ENCODE measurements at places on chromosomes 3 and 15.
A peak's percentile ranks its signal among the peaks of the same experiment; 100 is the strongest.

DNA sequence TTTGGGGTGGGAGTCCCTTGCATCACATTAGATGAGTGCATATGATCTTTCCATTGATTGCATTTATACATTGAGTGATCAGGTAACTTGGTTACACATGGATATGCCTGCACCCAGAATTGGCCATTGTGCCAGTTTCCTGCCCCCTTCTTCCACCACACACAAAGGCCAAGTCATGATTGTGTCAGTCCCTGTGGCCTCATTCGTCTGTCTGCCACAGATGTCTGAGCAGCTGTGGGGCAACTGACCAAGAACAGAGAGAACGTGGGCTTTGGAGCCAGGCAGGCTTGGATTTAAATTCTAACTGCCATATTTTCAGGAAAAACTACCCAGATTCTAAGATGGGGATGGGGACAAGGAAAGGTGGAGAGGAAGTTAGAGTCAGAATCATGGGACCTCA is 27.0 kb downstream of the CCNL1 start:
- DNase-seq, result no peak

- DNase-seq, result no peak
Observed at GRCh38 chr3:77038930-77039605, 831 bp upstream of the ROBO2 start.

- DNase-seq, result no peak
Observed at GRCh38 chr3:180058238-180058637, 21.5 kb upstream of the PEX5L start.

DNA sequence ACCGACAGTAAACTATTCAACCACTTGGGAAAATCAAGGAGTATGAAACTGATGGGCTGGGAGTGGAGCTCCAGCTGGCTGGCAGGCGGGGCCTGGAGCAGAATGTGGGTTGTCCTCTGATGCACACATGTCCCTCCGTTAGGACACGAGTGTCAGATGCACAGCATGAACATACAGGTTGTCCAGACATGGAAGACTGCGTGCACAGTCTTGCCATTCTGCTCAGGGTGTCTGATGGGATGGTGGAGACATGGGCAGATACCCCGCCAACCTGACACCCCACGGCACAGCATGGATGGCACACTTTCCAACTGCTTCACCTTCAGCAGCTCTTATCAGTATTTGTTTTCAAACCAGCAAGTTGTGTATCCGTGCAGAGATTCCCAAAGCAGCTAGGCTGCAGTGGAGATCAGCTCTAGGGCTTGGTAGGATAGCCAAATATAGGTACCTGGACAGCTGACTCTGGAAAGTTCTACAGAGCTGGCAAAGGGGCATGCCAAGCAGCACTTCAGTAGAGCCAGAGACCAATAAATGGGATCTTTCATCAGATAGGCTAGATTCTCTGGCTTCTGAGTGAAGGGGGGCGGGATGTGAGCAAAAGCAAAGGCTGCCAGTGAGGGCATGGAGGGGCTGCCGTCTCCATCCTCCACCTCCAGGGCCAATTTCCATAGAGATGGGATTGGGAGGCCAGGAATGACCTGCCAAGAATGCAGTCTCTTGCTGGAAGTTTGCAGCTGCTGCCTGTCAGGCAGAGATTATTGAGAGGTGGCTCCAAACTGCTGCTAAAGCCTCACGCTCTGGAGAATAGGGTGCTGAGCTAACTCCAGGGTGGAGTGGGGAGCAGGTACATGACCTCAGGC is 47.2 kb upstream of the KY start:
- no peak for DNase-seq

GRCh38 chr3:127157171-127157828 is 35.6 kb upstream of the PRR23E start:
- DNase-seq, result no peak

DNA sequence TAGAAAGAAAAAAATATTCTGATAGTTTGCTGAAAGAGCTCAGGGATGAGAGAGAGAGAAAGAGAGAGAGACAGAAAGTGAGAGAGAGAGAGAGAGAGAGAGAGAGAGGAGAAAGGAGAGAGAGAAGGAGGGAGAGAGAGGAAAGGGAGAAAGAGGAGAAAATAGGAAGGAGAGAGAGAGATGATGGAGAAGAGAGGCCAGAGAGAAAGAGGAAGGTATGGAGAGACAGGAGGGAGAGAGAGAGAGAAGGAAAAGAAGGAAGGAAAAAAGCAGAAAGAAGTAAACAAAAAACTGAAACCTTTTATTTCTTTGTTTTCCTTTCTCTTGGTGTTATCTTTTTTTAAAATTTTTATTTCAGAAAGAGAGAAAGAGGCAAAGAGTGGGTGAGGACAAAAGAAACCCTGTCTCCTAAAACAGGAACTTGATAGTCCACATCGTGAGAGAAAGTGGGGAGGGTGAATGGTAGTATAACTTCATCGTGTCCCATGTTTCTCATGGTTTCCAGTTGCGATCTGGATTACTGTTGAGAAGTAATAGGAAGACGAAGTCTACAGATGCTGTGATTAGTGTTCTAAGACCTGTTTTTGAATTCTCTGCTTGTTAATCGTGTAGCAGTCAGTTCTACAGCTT is 279.7 kb downstream of the LPP start:
- DNase-seq, result no peak

DNA sequence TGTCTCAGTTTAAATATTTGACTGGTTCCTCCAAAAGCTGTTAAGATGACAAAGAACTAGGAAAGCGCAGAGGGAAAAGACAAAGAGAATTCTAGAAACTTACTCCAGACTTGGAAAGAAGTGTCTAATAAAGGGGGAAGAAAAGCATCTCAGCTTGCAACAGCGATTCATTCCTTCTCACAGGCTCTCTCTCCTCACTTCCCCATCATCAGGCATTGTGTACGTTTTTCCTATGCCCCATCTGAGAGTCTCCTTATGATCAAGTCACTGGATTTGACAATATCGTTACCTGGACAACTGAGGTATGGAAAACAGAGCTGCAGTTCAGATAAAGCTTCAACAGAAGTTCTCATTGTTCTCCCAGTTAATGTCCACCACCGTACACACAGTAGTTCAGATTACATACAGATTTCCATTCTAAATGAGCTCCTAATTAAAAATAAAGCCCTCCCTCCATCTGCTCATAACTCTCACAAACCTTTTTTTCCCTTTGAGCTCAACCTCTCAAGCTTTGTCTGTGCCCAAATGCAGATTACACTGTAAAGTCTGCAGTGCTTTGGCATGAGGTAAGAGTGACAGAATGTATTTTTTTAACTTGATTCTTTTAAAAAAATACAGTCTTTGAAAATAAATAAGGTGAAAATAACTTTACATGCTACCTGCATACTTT is 254.4 kb upstream of the THBS1 start:
- DNase-seq, result no peak

DNA sequence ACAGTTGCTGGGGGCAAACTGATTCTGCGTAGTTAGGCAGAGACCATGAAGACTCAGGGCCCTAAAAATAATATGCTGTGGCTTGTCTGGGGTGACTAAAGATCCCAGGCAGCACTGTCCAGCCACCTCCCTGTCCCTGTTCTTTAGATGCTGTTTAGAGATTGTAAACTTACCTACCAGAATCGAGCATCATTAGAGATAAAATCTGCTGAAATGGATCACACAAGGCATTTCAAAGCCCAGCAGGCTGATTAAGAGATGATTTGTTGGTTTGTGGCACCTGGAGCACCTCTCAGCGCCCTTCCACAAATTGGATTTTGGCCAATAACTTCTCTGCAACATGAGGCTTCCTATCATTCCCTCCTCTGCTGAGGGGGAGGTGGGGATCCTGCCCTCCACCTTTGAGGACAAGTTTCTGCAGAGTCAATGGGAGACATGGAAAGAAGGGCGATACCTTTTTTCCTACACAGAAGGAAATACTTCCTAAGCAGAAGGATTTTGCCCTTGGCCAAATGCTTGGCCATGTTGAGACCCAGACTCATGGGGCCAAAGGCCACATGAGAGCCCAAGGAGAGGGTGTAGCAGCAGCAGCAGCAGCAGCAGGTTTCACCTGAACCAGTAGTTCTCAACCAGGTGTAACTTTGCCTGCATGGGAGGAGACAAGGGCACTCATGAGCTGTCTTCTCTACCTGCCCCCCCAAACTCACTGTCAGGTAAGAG is 37.5 kb downstream of the SEMA5B start:
- DNase-seq, result no peak

DNA sequence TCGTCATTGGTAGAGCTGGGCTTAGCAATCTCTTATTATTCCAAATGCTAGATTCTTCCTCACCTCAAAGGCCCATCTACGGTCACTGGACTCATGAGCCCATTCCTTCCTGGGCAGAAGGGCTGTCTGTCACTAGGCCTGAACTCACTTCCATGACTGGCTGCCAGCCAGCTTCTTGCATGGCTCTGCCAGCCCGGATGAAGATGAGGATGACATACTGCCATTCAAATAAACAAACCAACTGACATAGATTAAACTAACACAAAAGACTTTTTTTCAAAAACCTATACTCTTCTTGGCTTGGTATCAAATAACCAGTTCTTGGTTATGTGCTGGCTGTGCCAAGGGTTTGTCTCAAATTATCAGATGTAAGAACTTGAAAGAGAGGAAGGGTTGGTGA is 23.8 kb downstream of the ISL2 start:
- no peak for DNase-seq

- no peak for DNase-seq
Observed at GRCh38 chr3:87311309-87311708, 34.9 kb upstream of the POU1F1 start.

DNA sequence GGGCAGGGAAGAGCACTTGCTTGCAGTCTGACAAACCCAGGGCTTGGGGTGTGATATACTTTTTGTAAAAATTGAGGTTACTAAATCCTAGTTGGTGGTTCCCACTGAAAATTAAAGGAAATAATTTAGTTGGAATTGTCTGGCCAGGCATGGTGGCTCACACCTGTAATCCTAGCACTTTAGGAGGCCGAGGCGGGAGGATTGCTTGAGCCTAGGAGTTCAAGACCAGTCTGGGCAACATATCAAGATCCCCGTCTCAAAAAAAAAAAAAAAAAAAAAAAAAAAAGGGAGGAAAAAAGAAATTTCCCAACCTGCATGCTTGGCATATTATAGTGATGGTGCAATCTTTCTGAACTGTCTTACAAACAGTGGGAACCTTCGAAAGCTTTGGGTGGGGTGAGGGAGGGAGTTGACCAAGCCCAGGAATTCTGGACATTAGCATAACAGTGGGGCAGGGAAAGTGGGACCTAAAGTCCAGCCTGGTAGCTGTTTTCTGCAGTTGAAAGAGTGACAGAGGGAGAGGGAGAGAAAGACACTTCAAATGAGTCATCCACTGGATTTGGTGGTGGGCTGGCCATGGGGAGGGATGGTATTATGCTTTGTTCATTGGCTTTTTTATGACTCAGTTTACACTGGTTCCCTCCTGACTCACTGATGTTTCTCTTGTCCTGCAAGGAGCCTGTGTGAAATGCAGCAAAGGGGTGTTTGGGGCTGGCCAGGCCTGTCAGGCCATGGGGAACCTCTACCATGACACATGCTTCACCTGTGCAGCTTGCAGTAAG is 41.1 kb downstream of the LIMD1 start:
- DNase-seq, result no peak

DNA sequence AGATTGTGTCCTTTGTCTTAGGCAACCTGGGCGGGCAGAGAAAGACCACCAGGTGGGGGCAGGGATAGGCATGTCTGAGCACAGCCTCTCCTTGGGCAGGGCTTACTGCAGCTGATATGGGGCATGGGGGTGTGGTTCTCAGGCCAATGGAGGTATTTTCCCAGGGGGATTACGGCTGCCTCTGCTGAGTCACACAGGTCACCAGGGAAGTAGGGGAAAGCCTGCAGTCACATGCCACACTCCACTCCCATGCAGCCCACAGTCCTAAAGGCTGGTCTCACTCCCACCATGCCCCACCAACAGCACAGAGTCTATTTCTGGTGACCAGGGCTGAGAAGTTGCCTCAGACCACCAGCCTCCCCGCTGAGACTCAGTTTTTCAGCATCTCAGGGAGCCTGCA is 466.4 kb downstream of the DIPK2A start:
- DNase-seq, result no peak

DNA sequence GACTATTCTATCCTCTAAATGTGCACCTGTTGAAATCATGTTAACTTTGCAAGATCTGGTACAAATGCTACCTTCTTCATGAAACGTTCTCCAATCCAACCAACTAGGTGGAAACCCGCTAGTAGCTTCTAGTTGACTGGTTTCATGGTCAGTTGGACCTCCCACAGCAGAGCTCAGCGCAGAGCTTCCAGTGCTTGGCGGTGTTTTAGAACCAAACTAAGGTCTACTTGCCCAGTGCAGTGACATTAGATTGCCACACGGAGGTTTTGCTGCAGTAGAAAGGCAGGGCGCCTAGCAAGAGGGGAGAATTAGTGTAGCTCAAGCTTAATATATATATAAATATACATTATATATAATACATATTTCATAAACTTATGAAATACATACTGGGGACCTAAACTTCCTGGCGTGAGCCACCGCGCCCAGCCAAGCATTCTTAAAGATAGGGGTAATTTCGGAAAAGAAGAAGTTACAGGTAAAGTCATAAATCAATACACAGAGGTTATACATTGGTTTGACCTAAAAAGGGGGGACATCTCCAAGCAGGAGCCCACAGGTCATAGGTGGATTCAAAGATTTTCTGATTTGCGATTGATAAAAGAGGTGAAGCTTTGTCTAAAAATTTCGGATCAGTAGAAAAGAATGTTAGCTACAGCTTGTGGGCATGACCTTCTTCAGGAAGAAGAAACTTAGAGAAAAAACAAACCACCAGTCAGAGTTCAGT is 2.1 kb upstream of the OXSR1 start:
- DNase-seq, result peak; percentile 76

DNA sequence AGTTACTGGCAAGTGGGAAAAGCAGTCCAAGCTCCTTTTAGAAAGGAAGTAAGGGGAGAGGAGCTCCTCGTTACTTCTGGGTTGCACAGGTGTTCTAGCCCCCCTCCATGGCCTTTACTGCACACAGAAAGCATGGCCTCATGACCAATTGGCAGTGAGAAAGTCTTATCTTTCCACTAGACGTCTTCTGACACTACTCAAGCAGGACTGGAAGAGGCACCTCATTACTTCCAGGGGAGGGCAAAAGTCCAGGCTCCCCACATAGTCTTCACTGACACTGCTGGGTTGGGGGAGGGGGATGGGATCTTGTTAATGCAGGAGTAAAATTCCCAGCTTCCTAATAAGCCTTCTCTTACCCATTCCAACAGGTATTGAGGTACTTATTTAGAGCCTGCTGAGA is 27.6 kb upstream of the TM2D3 start:
- DNase-seq, result no peak

Data from Karpas-422 (cell line).